ENCODE measurements at places on chromosomes 16 and 17.

- no peak for DNase-seq
Measured at GRCh38 chr16:13982451-13982850, 62.5 kb downstream of the ERCC4 start.

DNA sequence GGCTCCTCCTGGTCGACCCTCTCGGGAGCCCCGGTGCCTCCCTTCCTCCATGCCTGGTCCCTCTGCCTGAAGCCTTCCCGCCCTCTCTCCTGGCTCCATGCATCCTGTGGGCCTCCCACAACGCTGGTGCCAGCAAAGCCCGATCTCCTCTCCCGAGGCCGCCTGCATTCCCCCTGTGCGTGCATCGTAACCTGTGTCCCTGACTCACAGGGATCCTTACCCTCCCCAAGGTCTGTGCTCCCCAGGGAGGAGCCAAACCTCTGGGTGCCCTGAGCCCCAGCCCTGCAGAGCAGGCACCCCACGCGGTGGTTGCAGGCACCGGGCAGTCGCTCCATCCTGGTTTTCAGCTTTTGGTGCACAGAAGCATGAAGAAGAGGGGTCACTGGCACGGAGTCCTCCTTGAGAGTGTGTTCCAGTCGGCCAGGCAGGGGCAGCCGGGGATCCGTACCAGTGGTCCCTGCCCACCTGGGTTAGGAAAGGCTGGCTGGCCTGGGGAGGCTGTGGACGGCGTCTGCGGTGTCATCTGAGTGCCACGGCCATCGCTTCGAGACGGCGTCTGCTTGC, 1.8 kb upstream of the ENPP7 start:
- DNase-seq: no peak

GRCh38 chr17:83187782-83188311, 108.4 kb downstream of the METRNL start:
- no peak for DNase-seq

GRCh38 chr16:49405123-49405522, 31.5 kb downstream of the C16orf78 start:
- no peak for DNase-seq

DNA sequence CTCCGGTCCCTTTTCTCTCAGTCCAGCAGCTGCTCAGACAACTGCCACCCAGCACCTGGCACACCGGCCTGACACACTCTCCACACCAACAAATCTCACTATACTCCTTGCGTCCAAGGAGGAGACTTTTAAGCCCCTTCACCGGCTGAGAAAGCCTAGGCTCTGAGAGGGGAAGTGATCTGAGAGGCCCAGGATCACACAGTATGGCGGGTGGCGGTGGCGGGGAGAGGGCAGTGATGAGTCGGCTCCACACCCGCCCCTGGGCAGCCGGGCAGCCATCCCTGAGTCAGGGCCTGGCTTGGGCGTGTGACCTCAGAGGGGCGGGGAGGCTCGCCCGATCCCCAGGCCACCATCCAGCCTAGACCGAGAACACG, 569 bp downstream of the FLII start:
- DNase-seq: no peak

GRCh38 chr16:2122429-2122828, 13.3 kb downstream of the PKD1 start:
- no peak for DNase-seq

DNA sequence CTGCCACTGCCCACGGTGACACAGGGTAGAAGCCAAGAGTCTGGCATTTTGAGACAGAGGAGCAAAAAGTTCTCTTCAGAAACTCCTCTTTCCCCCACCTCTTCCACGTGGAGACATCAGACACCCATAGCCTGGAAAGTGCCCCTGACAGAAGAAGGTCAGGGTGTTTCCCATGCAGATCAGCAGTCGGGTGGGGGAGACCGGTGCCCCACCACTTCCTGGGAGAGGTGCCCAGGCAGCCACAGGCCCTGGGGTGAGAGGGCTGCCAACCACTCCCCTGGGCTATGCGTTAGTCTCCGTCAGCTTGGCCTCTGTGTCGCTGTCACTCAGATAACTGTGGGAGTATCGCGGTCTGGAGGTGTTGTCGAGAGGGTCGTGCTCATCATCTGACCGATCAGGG, 31.5 kb downstream of the PIPOX start:
- DNase-seq: no peak

DNA sequence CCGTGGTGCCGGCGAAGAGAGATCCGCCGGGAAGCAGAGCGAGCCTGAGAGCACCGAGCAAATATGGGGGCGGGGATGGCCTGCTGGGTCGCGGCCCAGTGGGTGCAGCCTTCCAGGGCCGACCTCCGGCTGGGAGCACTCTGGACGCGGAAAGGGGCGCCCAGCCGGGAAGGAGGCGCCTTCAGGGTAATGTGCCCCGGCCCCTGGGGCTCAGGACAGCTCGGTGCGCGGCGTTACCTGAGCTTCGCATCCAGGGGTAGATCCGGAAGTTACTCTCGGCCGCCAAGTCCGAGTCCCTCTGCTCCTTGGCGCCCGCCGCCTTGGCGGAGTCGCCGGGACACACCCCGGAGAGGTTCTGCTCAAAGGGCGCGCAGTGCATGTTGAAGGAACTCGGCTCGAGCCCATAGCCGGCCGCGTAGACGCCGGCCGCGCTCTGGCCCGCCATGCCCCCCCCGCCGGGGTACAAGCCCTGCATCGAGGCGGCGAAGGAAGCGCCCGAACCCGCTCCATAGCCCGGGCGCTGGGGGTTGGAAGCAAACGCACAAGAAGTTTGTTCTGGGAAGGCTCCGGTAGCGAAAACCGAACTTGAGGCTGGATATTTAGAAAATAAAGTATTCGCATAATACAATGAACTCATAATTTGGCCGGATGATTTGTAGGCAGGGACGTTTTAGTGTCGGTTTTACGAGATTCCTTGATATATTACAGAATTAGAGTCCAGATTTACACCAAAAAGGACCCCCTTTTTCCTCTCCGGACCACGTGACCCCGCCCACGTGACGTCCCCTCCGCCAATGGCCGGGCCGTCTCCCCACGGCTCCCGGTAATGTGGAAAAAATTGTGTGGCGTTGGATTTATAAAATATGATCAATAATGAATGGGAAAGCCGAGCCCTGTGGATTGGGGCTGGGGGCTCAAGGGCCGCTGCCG, at the start of gene HOXB7:
Gene HOXB7, minus strand, starts transcription at position 736 of the 930 bp plus-strand sequence. Its CDS starts 99 bp downstream, at position 637.
- DNase-seq: no peak

GRCh38 chr17:17141279-17141678, 64.9 kb downstream of the PLD6 start:
- DNase-seq: no peak

DNA sequence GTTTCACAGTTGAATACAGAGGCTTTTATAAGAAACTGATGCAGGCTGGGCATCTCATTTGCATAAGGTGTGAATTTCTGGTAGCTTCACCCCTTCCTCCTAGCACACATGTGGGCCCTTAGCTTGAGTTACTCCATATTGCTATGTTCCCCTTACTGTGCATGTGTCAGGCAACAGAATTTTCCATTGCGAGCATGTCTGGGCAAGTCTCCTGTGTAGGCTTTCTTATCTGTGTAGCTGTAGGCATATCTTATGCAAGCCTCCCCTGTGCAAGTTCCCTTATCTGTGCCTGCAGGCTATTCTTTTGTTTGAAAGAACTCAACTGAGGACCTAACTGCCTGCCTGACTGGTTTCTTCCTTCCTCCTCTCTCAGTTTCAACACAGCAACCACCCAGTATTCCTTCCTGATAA, 597.4 kb upstream of the CDH5 start:
- DNase-seq: no peak

- DNase-seq: no peak
Measured at GRCh38 chr16:87635541-87636049, 33.3 kb downstream of the JPH3 start.

GRCh38 chr17:75404731-75405364, 630 bp downstream of the GRB2 start:
- DNase-seq: no peak

DNA sequence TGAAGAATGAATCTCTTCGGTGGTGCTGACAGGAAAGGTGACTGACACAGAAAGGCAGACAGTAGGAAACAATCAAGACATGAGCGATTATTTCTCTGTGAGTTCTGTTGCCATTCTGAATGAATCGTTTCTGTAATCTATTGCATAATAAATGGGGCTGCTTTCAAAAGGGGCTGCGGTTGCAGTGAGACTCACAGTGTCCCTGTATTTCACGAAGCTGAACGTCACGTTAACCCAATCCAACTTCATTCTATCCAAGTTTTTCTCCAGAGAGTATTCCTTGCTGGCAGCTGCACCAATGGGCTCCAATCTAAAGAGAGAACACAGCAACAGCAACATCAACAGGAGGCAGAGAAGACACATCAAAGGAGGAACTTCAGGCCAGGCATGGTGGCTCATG, 75.4 kb downstream of the DNAH3 start:
- no peak for DNase-seq

DNA sequence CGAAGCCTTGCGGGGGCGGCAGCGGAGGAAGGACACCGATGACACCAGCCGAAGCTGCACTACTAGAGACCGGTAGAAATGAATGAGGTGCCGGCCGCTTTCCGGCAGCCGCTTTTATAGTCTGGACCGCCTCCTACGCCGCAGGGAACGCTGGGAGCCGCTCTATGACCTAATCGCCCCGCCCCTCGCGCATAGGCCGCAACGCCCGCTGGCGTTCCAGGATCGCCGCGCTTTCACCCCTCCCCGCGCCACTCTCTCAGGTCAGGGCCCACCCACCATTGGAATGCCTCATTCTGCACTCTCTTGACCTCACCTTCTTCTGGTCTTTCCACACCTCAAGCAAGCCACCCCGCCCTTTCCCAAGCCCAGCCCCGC, at the start of gene DDX5:
Gene DDX5, minus strand, starts transcription at position 89 of the 375 bp plus-strand sequence. CDS start 170 bp downstream, outside the sequence.
- peak; percentile 87 for DNase-seq

GRCh38 chr16:11621920-11622651, 35.4 kb upstream of the LITAF start:
- DNase-seq: no peak

- DNase-seq: no peak
Measured at GRCh38 chr16:60137891-60138290, 1403.8 kb upstream of the GOT2 start.

GRCh38 chr17:77580531-77581270, 377.8 kb upstream of the TNRC6C start:
- DNase-seq: no peak

- DNase-seq: no peak
Measured at GRCh38 chr16:81873843-81874752, 95.0 kb downstream of the PLCG2 start.

GRCh38 chr17:76428511-76428910, 24.4 kb downstream of the UBE2O start:
- no peak for DNase-seq

DNA sequence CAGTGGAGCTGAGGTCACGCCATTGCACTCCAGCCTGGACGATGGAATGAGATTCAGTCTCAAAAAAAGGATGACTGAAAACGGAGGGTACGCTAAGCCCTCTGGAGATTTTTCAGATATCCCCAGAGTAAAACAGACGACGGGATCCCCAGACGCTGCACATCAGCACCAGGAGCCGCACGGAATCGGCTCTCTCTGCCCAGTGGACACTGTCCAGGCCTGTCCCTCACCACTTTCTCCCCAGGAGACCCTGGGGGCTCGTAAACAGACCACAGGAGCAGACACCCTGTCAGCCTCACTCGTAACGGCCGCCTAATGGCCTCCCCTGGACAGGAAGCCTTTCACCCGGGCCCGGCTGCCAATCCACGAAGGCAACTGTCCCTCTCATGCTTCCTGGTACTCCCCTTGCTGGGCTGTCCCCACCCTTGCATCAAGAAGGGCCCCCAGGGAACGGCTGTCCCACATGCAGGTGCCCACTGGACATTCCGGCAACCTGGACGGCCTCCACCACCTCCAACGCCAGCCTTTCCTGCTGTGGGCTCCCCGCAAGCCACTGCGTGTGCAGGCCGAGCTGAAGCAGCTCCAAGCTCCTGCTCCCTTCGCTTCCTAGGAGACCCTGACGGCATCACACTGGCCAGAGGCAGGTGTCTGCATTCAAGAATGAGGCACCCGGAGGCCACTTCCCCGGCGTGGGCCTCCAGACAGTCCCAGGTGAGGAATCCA, 74.3 kb downstream of the TIMM22 start:
- no peak for DNase-seq

- DNase-seq: no peak
Measured at GRCh38 chr16:5158494-5158893, 60.9 kb upstream of the EEF2KMT start.

- no peak for DNase-seq
Measured at GRCh38 chr17:2414446-2415064, 13.7 kb upstream of the MNT start.

DNA sequence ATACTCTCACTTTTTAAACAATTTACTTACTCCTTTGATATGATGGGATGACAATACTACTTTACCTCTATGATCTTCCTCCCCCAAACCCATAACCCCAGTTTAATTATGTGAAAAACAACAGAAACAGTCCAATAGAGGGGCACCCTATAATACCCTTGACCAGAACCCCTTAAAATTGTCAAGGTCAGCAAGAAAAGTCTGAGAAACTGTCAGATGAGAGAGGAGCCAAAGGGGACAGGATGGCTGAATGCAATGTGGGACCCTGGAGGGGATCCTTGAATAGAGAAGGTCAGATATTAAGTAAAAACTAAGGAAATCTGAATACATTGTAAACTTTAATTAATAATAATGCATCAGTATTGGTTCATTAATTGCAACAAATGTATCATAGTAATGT, 15.8 kb upstream of the HYDIN start:
- DNase-seq: no peak

Measured in epithelial cell of proximal tubule (primary cell).